Urinary bladder (tissue), 4 donors: ENCODE measurements at places on chromosomes 1 and 21. TPM values are rescaled to one million over a fixed set of nuclear protein-coding genes. Genes with fewer than 3 reads are reported as not detected.

Gene FCMR
- polyA plus RNA-seq, result 6.1 TPM

Gene LRRC71
- not detected for polyA plus RNA-seq

Gene C1orf185
- not detected for polyA plus RNA-seq

Gene FOXO6
- polyA plus RNA-seq, result 1.2 TPM
